Lower lobe of right lung (tissue), 2 donors: ENCODE measurements at places on chromosomes 12 and 14. TPM values are rescaled to one million over a fixed set of nuclear protein-coding genes. Genes with fewer than 3 reads are reported as not detected.
A peak's percentile ranks its signal among the peaks of the same experiment; 100 is the strongest.

DNA sequence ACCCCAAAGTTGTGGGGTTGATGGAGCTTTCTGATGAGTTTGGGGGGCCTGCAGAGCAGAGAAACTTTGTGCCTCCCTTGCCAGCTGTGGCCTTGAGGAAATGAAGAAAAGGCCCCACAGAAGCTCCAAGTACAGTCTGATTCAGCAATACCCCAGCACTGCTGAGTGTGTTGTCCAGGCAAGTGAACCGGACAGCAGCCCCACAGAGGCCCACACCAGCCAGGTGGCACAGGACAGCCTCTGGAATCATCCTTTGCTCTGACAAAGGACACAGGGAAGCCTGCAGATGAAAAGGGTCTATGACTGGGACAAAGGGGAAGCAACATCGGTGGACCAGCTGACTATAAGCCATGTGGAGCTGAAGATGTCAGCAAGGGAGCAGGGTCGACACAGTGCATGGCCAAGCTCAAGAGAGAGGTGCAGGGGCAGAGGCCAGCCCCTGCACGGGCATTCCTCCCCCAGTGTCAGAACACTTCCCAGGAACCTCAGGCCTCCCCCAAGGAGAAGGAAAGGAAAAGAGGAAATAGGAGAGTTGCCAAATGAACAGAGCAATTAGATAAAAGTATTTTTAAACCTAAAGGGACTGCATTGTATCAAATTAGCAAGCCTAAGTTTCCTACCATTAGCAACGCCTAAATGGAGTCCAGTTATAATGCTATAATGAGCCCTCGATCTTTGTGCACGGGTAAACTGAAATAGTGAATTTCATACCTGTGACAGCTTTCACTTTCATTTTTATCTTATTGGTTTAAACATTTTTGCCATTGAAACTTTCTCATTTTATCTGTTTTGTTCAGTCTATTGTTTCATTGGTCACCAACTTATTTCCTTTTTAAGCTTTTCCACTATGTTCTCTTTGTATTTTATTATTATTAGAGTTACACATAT, 46.3 kb upstream of the PTGDR start:
- peak overlapping the region; percentile 40 for H3K4me3 ChIP-seq
- H3K27me3 ChIP-seq, result no peaks in the 10 kb centered on the region
- DNase-seq, result no peak
- H3K27ac ChIP-seq, result no peak overlapping the region
- no peaks in the 10 kb centered on the region for H3K4me1 ChIP-seq

DNA sequence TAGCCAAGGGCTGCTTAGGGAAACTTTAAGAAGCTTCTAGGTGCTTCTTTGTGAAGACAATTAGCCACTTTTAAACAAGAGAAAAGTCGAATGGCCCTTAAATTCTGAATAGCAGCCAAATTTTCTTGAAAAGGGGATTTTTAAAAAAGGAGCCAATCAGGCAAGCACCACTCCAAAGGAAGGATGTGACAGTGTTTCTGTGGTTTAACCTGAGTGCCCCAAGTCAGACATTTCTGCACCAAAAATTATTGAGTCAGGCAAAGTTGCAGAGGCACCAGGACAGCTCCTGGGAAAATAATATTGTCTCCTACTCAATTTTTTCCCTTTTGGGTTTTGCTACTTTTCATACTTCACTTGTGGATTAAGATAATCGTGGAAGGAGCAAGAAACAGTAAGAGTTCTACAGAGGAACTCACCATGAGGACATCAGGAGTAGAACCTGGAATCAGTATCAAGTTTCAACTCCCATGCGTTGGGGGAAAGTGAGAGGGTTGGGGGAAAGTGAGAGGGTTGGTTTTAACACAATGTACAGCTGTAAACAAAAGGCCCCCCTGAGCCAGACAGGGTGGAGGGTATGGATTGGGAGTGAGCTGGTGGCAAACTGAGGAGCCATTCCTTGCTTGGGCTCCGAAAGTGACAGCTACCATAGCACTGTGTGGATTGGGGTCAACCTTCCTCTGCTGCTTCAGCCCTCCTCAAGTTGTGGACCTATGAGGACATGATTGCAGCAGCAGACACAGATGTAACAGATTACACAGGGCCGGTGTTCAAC, 90.8 kb downstream of the SLC38A1 start:
- no peaks in the 10 kb centered on the region for H3K27me3 ChIP-seq
- no peak for DNase-seq
- H3K4me1 ChIP-seq, result no peaks in the 10 kb centered on the region
- H3K27ac ChIP-seq, result no peak overlapping the region
- H3K4me3 ChIP-seq, result no peak overlapping the region
- H3K36me3 ChIP-seq, result no peaks in the 10 kb centered on the region

- no peak overlapping the region for H3K27ac ChIP-seq
- DNase-seq, result no peak
- no peaks in the 10 kb centered on the region for H3K27me3 ChIP-seq
- peaks cover 6% of the 10 kb centered on the region for H3K36me3 ChIP-seq
Observed at GRCh38 chr14:99928963-99929362, 135.8 kb downstream of the EML1 start.

GRCh38 chr14:88029500-88029899, 24.6 kb downstream of the GPR65 start:
- H3K36me3 ChIP-seq, result no peaks in the 10 kb centered on the region
- H3K27me3 ChIP-seq, result no peaks in the 10 kb centered on the region
- no peak overlapping the region for H3K27ac ChIP-seq
- H3K4me3 ChIP-seq, result no peak overlapping the region
- peaks cover 6% of the 10 kb centered on the region for H3K4me1 ChIP-seq

Gene CLEC2D
- total RNA-seq, result 13.9 TPM

Gene GPX2
- total RNA-seq, result not detected

Gene PARPBP
- 1.7 TPM for total RNA-seq

Gene AQP2
- total RNA-seq, result not detected

Gene OASL
- 21.1 TPM for total RNA-seq

Gene PAN2
- total RNA-seq, result 93.5 TPM
